Bronchial epithelial cell (primary cell): ENCODE measurements at places on chromosomes 5 and 9.

- no peak for DNase-seq
Measured at GRCh38 chr9:7358876-7359275, 440.7 kb downstream of the DMAC1 start.

DNA sequence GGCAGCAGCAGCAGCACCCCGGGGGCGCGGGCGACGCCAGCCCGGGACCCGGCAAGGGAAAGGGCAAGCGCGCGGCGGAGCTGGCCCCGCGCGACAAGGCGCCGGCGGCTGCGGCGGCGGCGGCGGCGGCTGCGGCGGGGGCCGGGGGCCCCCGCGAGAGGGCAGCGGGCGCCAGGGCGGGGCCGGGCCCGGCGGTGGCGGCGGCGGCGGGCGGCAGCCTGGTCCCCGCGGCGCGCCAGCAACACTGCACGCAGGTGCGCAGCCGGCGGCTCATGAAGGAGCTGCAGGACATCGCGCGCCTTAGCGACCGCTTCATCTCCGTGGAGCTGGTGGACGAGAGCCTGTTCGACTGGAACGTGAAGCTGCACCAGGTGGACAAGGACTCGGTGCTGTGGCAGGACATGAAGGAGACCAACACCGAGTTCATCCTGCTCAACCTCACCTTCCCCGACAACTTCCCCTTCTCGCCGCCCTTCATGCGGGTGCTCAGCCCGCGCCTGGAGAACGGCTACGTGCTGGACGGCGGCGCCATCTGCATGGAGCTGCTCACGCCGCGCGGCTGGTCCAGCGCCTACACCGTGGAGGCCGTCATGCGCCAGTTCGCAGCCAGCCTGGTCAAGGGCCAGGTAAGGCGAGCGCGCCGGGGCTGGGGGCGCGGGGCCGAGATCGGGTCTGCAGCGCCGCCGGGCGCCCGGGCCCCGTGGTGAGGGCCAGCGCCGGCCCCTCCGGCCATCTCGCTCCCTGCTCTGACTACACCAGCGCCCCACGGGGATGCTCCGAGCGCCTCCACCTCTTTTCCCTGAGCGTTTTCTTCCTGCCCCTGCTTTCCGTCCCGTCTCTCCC, at the start of gene UBE2QL1:
Gene UBE2QL1, plus strand, starts transcription at position 238 of the 843 bp plus-strand sequence. Its CDS starts 35 bp downstream, at position 273.
- no peak for DNase-seq

- DNase-seq = peak; percentile 11
Measured at GRCh38 chr5:101590384-101590783, 687.3 kb upstream of the ST8SIA4 start.

- peak; percentile 93 for DNase-seq
Measured at GRCh38 chr9:130689937-130690700, 3.5 kb upstream of the EXOSC2 start.

DNA sequence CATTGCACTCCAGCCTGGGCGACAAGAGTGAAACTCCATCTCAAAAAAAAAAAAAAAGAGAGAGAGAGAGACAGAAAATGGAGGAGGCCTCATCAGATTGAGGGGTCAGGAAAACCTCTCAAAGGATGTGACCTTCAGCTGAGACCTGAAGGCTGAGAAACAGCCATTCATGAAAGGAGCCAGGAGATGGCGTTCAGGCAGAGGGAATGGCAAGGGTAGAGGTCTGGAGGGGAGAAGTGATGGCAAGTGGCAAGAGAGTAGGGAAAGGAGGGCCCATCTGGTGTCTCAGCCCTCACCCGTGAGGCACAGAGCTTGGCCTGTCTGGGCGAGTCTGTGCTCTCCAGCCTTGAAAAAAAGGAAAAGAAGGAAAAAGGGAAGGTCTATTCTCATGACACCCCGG, 17.0 kb downstream of the CAMK2A start:
- peak; percentile 48 for DNase-seq

DNA sequence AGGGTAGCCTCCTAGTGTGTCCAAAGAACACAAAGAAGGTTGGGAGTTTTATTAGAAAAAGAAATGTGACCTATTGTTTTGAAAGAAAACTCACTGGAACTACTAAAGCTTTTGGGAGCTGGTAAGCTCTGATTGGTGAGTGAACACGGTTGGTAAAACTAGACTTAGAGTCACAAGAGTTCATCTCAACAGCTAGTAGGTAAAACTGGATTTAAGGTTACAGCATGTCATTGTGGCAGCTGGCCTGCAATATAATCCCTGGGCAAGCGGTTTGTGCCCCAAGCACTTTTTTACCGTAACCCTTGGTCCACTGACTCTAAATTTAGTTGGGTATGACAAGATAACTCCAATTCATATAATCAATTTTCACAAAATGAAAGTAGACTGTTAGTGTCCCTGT, 47.4 kb downstream of the UBAP2 start:
- no peak for DNase-seq

DNA sequence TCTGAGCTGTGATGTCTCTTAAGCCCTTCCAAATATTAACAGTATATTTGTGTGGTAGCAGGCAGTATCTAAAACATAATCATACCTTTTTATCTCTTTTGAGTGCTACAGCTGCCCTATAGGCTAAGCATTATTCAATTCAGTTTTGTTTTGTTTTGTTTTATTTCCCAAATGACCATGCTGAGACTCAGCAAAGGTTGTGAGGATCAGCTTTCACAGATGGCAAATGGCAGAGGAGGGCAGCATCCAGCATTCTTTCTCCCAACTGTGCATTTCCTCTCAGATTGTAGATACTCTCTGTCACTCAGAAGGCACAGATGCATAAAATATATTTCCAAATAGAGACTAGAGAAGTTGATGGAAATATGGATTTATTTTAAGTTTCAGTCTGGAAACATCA, 90.7 kb downstream of the DAPK1 start:
- no peak for DNase-seq

DNA sequence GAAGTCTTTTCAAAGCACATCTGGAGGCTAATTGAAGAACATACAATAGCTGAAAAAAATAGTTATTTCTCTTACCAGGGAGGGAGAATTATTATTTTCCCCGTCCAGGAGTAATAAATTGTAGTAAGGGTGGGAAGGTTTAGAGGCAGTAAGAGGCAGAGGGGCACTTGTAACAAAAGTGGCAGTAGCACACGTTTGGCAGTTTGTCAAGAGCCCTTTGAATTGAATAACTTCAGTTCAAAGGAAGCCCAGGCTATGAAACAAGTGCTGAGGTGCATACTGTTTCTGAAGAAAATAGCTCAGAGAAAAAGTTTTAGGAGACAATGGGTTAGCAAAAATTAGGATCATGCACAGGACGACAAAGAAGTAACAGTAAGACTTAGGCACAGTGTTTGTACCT, 451.3 kb downstream of the LRRC70 start:
- DNase-seq = no peak

DNA sequence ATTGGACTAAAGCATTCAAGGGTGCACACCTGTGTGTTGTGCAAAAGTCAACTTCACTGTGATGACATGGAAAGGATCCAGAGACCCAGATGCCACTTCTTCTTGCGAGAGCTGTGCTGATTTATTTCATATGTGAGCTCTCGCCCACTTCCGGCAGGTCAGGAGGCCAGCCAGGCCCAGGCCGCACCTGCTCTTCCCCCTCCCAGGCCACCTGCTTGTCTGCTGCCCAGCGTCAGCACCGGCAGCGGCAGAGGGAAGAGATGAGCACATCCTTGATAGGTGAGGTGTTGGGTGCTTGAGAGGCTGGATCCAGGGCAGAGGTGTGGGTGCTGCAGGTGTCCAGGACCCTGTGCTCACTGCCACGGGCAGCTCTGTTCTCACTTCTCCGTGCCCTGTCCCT, 242.9 kb downstream of the FANCC start:
- no peak for DNase-seq

- peak; percentile 90 for DNase-seq
Measured at GRCh38 chr9:16532681-16533450, 337.6 kb downstream of the BNC2 start.

GRCh38 chr5:39714036-39714698, 289.4 kb upstream of the DAB2 start:
- DNase-seq = peak; percentile 79

- no peak for DNase-seq
Measured at GRCh38 chr5:17426104-17426749, 71.8 kb upstream of the TAF11L2 start.

DNA sequence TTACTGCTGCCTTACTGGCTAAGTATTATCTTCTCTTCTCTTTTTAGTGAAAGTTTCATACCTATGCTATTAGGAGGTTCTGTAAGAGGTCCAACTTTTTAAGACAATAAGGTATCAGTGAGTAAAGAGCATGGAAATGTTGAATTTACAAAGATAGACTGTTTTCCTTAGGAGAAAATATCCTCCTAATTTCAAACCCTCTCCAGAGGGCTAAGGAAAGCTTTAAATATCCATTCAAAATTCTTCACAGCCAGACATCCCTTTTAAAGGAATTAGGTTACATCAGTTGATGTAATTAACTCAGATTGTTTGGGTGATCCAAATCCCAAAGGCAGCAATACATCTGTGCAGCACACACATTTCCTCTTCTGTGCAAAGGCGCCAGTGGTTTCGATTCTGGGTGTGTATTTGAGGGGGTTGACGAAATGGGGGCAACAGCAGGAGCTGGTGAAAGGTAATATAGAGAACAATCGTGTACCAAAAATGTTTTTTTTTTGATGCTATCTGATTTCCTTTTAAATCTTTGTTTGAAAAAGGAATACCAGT, 273.8 kb upstream of the RPS23 start:
- no peak for DNase-seq

GRCh38 chr5:1330146-1330846, 14.6 kb downstream of the CLPTM1L start:
- DNase-seq = peak; percentile 98

DNA sequence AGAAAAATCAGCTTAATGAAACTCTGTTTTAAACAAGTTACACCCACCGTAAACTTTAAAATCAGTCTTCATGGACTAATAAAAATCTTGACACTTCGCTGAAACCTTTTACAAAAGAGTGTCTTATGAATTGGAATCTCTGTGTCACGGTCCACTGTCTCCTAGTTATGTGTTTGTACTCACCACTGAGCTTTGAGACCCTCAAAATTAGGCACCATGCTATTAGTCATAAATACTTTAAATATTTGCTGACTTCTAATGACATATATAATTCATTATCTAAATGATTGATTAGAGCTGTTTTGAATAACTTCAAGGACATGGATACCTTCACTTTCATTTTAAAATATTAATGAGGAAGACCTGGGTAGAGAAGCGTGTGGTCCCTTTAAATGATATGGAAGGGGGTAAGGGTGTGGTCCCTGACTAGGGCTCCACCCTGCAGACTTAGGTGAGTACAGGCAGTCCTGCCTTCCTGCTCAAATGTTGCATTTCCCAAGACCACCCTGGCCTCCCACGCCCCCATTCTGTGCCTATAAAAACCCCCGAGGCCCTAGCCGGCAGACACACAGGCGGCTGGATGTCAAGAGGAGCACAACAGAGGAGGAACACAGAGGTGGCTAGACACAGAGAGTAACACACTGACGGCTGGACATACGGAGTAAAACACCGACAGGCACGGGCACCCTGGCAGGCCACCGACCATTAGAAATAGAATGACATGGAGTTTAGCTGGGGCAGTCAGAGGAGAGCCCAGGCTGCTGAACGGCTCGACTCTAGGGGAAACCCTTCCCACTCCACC, 179.0 kb upstream of the CDH9 start:
- no peak for DNase-seq

DNA sequence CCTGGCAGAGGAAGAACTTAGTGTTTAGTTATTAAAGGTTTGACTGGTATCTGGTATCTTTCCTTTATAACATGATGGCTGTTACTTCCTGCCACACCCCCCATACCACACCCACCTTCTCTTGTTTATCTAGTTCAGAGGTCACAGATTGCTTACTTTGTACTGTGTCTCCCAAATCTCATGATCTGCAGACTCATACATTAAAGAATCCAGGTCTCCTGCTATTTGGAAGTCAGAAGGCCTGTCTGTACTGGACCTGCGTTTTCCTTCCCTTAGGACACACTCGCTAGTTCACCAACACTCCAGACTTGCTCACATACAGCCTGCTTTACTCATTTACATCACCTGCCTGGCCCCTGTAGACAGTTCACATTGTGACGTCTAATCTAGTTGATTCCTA, 39.3 kb downstream of the NUDT12 start:
- peak; percentile 99 for DNase-seq

GRCh38 chr5:94672746-94673145, 54.3 kb downstream of the SLF1 start:
- DNase-seq = no peak

DNA sequence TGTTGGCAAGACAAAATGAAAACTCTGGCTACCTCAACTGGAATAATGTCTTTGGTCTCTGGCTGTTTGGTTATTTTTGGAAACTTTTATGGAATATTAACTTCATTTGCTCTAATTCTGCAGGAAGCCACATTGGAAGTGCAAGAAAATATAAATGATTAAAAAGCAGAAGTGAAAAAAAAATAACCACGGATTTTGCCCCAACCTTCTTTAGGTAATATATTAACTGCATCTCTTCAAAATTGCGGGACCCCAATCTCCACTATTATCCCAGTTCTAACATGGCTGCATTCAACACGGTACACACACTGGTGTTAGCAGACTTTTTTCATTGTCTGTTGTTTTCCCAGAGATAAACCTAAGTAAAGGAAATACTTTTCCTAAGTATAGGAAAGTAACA, 23.0 kb downstream of the GLIS3 start:
- no peak for DNase-seq

GRCh38 chr9:137176302-137177182, 4.7 kb upstream of the TMEM210 start:
- DNase-seq = peak; percentile 37

GRCh38 chr5:122500245-122501088, 188.4 kb downstream of the SNCAIP start:
- no peak for DNase-seq

DNA sequence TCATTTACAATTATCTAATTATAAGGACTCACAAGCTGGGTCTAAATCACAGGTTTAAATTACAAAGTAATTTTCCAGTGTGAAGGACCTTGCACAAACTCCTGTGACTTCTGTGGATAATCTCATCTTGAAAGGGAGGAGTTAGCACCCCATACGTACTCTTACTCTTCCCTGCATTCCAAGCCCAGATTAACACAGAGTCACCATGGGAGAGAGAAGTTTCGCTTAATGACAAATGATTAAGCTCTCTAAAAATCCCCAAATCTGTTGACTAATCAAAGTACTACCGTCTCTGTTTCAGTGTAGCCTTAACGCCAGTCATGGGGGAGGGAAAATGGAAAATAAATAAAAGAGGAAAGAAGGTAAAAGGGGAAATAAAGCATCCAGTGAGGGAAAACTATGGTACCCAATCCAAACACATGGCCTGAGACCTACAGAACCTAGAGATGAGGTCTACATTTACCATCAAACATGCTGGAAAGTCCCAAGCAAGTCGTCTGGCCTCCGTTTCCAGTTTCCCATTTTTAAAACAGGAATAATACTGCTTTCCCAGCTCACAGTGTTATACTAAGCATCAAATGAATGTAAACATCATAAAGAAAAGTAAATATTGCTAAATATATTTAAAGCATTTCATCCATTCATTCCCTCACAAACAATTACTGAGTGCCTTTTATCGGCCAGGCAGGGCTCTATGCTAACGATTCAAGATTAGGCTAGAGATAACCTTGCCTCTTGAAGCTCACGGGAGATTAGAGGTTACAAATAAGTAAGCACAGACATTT, 63.2 kb downstream of the PCA3 start:
- no peak for DNase-seq

- DNase-seq = no peak
Measured at GRCh38 chr9:118483677-118484076, 779.5 kb downstream of the TLR4 start.
